NCI-H524 treated with DMSO at 0.1 percent for 48 hours (cell line): ENCODE measurements at places on chromosomes 5 and 9.

GRCh38 chr5:93600409-93601070, 17.5 kb downstream of the NR2F1 start:
- no peak for DNase-seq

DNA sequence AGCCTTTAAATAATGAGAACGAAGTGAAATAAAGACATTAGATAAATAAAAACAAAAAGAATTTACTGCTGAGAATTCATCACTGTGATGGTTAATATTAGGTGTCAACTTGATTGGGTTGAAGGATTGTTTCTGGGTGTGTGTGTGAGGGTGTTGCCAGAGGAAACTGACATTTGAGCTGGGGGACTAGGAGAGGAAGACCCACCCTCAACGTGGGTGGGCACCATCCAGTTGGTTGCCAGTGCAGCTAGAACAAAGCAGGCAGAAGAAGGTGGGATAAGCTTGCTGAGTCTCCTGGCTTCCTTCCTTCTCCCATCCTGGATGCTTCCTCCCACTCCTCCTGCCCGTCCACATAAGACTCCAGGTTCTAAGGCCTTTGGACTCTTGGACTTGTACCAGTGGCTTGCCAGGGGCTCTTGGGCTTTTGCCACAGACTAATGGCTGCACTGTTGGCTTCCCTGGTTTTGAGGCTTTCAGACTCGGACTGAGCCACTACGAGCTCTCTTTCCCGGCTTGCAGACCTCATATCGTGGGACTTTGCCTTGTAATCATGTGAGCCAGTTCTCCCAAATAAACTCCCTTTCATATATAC, 43.7 kb upstream of the ABL1 start:
- no peak for DNase-seq

- DNase-seq, result no peak
Observed at GRCh38 chr9:108552459-108553040, 303.2 kb downstream of the ACTL7B start.

GRCh38 chr9:137590469-137591383, at the start of gene ZMYND19:
Gene ZMYND19, minus strand, starts transcription at chr9:137590512. Its CDS starts 249 bp downstream, at chr9:137590263.
- peak; percentile 29 for DNase-seq

DNA sequence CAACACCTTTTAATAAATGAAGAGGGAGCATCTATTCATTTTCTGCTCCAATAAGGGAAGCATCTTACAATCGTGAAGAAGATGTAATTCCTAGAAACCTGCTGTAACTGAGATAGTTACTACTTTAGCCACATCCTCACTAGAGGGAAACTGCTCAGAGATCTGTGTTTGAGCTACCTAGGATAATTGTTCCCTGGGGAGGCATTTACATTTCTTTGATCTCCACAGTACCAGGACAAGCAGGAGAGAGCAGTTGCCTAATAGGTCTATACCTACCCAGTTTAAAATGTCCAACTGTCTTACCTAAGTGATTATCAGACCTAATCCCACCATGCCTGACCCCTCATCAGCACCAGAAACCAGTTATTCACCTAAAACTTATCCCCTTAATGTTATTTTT, 196.9 kb downstream of the TUSC1 start:
- DNase-seq, result no peak

DNA sequence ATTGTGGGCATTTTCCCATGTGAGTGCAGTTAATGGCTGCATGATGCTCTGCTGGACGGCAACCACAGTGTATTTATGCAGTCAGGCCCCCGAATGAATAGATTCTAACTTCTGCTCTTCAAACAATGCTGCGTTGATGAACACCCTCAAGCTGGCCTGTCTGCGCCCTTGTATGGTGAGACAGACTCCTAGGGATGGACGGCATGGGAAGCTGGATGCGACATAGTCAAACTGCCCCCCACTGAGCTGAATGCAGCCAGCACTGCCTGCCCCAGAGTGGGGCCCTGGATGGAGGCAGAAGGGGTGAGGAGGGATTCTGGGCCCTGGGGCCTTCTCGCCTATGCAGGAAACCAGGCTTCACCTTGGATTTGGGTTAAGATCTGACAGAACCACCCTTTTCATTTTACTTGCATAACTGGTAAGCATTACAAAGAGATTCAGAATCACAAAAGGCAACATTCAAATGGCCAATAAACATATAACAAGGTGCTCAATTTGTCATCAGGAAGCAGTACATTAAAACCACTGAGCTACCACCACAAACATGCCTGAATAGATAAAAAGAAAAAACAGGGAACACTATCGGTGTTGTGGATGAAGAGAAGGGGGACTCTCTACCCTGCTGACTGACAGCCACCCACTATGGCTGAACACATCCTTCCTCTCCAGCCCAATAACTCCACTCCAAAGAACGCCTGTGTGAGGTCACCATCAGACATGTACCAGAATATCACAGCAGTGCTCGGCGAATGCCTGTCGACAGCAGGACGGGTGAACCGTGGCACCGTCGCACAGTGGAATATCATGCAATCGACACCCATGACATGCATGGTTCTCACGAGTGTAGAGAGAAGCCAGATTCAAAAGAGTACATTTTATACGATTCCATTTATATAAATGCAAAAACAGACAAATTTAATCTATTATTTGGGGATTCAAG, 79.1 kb downstream of the RAPGEF1 start:
- DNase-seq, result no peak

GRCh38 chr9:135332516-135332915, 147.1 kb upstream of the PPP1R26 start:
- no peak for DNase-seq

DNA sequence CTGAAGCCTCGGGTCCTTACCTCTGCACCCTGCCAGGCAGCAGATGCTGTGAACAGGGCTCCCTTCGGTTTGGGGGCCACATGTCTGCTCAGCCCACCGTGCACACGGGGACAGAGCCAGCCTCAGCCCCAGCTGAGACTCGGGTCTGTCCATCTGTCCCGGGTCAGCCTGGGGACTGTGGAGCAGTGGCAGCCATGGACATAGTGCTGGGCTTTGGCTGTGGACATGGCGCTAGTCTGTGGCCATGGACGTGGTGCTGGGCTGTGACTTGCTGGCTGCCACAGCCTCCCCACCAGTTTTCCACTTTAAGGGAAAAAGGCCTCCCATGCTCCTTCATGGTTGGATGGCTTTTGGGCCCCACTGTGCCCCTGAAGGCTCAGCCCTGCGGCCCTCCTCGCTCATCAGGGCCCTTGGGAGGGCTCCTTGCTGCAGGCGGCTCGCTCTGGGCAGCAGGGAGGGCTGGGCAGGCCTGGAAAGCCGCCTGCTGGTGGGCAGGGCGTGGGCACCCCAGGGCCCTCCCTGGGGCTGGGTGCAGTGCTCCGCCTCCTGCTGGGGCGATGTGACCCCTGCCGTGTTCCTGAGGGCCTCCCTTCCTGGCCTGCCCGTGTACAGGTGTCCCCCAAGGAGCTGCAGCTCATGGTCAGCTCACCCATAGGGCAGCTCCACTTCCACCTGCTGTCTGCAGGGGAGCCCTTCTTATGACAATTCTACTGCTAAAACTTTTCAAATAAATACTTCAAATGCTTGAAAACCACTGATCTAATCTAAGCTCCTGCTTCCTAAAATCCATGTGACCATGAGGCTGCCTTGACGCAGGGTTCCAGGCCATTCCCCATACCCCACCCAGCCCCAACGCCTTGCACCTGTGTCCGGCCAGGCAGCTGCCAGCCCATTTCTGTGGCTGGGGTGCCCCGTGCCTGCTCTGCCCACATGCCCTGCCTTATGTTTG, 112.1 kb upstream of the LMX1B start:
- DNase-seq, result no peak

DNA sequence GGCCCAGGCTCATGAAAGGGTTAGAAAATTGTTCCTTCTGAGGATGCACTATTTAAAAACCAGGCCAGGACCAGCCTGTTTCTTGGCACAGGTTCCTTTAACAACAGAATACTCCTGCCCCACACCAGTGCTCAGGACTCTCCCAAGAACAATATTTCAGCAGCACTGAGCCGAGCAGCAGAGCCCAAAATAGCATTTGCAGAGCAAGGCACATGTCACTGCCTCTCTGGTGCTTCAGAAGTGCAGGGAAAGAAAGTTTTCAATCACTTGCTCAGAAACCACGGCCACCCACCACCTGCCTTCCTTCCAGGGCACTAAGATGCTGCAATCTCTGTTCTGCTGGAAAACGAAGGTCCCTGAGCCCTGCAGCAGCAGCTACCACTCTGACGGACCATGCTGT, 77.6 kb downstream of the SIL1 start:
- DNase-seq, result no peak

DNA sequence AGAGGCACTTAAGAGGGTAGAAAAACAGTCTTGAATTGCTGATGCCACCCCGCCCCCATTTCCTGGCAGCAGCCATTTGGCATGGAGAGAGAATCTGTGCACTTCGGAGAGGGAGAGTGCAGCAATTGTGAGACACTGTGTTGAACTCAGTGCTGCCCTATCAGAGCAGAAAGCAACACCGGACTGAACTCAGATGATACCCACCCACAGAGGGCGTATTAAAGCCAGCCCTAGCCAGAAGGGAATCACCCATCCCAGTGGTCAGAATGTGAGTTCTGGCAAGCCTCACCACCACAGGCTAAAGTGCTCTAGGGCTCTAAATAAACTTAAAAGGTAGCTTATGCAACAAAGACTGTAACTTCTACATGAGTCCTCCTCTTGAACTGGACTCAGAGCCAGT, 88.4 kb upstream of the RGS7BP start:
- DNase-seq, result no peak

DNA sequence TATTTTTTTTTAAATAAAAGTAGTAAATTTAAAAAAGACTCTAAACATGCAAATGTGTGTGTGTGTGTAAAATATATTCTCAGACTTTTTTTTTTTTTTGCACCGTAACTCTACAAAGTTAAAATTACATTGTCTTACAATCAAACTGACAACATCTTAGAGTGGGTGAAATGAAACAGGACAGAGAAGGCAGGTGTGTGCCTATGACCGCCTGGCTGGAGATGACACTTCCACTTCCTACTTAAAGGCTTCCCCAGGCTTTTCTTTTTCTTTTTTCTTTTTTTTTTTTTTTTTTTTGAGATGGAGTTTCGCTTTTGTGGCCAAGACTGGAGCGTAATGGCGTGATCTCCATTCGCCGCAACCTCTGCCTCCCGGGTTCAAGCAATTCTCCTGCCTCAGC, 2.7 kb upstream of the AK1 start:
- DNase-seq, result no peak

DNA sequence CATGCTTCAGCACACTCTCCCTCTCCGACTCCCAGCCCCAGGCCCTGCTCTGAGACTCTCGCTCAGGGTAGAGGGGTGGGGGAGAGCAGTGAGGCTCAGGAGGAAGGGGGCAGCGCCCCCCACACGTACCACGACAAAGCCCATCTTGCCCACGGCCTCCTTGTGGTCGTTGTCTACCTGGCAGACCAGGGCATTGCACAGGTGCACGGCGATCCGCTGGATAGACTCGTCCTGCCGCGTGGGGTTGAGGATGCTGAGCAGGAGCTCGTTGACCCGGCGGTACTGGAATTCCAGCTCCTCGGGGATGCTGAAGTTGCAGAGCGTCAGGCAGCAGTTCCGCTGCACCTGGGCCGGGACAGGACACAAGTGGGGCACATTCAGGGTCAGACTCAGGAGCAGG, 18.5 kb upstream of the ZDHHC12 start:
- no peak for DNase-seq

DNA sequence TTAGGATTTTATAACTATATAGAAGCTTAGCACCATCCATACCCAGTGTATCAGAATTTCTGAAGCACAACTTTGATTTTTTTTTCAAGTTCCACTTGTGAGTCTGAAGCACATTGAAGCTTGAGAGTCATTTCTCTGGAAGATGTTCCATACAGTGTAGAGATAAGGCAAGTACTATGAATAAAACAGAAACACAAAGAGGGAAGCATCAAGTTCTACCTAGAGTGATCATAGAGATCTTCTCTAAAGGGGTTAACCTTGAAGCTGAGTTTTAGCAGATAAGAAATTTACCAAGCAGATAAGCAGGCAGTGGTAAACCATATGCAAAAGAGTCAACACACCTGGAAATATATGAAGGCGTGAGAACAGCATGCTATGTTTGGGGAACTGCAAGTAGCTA, 125.3 kb downstream of the MCTP1 start:
- DNase-seq, result no peak

- DNase-seq, result no peak
Observed at GRCh38 chr5:65832152-65832551, 94.2 kb upstream of the ERBIN start.

- DNase-seq, result no peak
Observed at GRCh38 chr5:164881442-164881841, 1376.0 kb downstream of the MAT2B start.

DNA sequence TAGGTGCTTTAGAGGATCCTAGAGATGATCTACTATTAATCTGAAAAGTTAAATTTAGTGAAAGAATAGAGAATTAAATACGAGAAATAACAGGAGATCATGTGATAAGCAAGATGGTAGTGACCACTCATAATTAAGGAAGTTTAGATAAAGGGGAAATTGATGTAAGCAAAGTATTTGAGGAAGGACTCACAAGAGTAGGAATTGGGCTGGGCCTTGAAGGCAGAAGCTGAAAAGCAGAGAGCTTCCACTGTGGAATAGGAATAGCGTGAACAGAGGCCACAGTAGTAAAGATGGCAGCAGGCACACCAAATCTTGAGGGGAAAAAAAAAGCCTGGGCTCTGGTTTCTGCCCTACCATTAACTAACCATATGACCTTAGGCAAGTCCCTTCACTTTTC, 38.0 kb downstream of the KIF24 start:
- DNase-seq, result no peak

- no peak for DNase-seq
Observed at GRCh38 chr9:124291801-124292396, 34.1 kb downstream of the NEK6 start.
